ENCODE measurements at places on chromosomes 11 and 22.

GRCh38 chr22:29689880-29690213 lies 30.0 kb upstream of the CABP7 start:
- DNase-seq: no peak

GRCh38 chr11:72037554-72038311 lies 39.0 kb downstream of the IL18BP start:
- DNase-seq: no peak

- DNase-seq: no peak
These were observed 258.9 kb downstream of the BUD13 start for GRCh38 chr11:116513894-116514293.

DNA sequence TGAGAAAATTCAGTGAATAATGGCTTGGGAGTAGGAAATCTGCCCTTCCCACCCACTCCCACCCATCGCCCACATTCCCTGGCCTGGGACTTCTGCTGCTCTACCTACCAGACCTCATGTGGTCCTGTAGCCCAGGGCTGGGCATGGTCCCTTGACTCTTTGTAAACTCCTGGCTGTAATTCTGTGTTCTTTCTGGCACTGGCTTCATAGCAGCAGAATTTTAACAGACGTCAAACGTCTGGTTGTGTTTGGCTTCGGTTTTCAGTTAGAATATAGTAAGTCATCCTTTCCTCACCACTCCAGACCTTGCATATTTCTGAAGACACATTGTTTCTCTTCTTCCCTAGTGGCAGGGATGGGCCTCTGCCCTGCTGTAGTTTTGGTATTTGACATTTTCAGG lies 210.6 kb downstream of the CSNK2A3 start:
- no peak for DNase-seq

DNA sequence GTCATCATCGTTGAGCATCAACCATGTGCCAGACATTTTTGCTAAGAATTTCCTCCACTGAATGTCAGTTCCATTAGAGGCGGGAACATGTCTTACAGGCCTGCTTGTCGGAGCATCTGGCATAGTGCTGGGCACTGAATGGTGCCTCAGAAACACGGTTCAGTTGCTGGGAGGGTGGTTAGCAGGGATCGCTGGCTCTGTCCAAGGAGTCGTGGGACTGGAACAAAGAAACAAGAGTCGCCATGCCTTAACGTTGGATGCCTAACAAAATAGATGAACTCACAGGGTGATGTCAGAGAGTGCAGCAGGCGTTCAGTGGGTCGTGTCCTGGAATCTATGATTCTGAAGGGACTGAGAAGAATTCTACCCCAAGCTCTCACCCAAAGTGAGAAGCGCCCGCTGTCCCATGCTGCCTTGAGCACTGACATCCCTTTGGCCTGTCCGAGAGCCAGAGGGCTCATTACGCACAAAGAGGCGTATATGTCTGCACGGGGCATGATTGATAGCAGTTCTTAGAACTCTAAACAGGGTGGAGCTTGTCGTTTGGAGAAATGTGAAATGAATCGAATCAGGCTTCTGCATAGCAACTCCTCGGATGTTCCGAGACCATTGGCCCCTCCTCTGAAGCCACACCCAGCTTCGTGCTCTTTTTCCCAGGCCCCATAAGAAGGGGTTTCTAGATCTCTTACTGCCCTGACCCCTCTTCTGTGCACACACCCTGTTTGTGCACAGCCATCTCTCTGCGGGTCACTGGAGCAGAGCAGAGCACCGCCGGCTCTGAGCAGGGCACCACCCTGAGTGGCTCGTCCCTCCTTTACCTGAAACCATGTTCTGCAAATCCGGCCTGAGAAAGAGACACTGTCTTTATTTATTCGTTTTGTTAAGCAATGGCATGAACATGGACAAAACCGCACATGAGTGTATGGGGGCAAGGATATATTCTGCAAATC lies 113.1 kb upstream of the B3GAT1 start:
- DNase-seq: no peak

GRCh38 chr11:76701294-76702040 lies 30.9 kb upstream of the LRRC32 start:
- DNase-seq: no peak

GRCh38 chr22:42769574-42770447 lies 49.1 kb upstream of the A4GALT start:
- no peak for DNase-seq

All from stimulated activated CD8-positive, alpha-beta memory T cell treated with anti-CD3 and anti-CD28 coated beads, Interleukin-7, amount 100 ng/mL, for 48 hours (primary cell).